Psoas muscle (tissue), 8 donors: ENCODE measurements at places on chromosomes 2 and 18. TPM values are rescaled to one million over a fixed set of nuclear protein-coding genes. Genes with fewer than 3 reads are reported as not detected.
A peak's percentile ranks its signal among the peaks of the same experiment; 100 is the strongest.

DNA sequence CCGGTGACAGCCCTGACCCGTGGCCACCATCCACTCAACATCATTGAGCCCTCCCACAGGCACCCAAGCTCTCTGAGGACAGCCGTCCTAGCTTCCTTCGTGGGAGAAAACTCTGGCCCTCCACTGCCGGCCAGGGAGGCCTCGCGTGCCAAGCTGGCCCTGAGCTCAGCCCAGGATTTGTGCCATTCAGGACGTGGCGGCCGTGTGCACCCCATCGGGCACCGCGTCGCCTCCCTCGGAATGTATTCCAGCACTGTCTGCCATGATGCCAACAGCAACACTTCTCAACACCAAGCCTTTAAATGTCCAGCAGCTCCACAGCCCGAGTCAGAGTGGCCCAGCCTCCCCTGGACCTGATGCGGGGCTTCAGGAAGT, 35.7 kb downstream of the ZNF516 start:
- DNase-seq = no peak
- H3K27me3 ChIP-seq = no peaks in the 10 kb centered on the region
- peak overlapping the region; percentile 49 for H3K4me3 ChIP-seq
- H3K36me3 ChIP-seq = no peaks in the 10 kb centered on the region
- peak overlapping the region; percentile 90 for H3K27ac ChIP-seq
- H3K4me1 ChIP-seq = peaks cover 52% of the 10 kb centered on the region

DNA sequence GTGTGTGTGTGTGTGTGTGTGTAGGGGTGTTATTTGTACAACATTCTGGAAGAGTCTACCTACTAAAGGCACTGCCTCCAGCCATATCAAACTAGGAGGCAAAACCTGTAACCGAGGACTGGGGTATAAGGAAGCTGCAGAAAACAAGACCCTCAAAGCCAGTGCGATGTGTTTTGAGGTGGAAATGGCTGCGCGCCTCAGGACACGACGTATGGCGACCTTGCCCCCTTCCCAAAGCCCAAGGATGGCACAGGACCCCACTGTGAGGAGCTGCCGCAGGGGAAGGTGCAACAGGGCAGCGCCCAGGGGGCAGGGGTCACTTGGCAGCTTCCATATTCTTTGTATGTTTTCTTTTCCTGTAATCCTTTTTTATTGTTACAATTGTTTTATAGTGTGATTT, 59.8 kb downstream of the CENPO start:
- H3K4me3 ChIP-seq = no peak overlapping the region
- no peaks in the 10 kb centered on the region for H3K4me1 ChIP-seq
- no peaks in the 10 kb centered on the region for H3K27me3 ChIP-seq
- no peak overlapping the region for H3K27ac ChIP-seq

DNA sequence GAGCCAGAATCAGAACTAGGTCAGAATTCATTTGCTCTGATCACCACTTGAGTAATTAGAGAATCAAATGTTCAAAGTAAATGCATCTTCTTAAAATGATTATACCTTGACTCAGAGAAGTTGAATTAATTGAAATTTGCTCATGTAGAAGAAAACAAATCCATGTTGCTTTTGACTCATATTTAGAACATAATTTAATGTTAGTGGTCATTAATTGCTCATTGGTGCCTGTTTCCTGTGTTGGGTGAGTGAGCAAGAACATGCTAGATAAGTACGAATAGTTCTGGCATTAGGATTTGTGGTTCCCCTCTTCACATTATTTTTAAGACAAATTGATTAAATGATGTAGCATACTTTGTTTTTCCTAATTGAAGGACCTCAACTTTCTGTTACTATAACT, 19.0 kb downstream of the ACVR2A start:
- no peaks in the 10 kb centered on the region for H3K27me3 ChIP-seq
- no peak for DNase-seq
- peaks cover 52% of the 10 kb centered on the region for H3K4me1 ChIP-seq
- H3K4me3 ChIP-seq = no peak overlapping the region

GRCh38 chr18:30971338-30971956, 71.1 kb downstream of the DSC3 start:
- no peaks in the 10 kb centered on the region for H3K27me3 ChIP-seq
- H3K27ac ChIP-seq = no peak overlapping the region
- no peak overlapping the region for H3K4me3 ChIP-seq
- H3K4me1 ChIP-seq = no peaks in the 10 kb centered on the region
- no peak for DNase-seq

GRCh38 chr2:15158532-15158931, 402.6 kb downstream of the NBAS start:
- no peak for DNase-seq
- no peak overlapping the region for H3K27ac ChIP-seq
- no peaks in the 10 kb centered on the region for H3K27me3 ChIP-seq
- no peaks in the 10 kb centered on the region for H3K36me3 ChIP-seq
- H3K4me3 ChIP-seq = no peak overlapping the region
- H3K4me1 ChIP-seq = no peaks in the 10 kb centered on the region

DNA sequence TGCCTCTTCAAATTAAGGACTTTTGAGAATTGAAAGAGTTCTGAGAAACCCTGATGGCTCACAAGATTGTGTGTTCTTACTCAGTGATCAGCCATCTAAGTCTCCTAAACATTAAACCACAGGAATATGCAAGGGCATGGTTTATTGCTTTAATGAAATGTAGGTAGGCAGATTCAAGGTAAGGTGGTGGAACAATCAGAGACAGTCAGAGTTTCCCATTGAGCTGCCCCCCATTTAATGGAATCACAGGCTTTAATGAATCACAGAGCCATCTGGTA, 107.8 kb upstream of the LRATD1 start:
- H3K36me3 ChIP-seq = no peaks in the 10 kb centered on the region
- H3K27me3 ChIP-seq = no peaks in the 10 kb centered on the region
- no peak overlapping the region for H3K4me3 ChIP-seq
- no peak for DNase-seq
- no peak overlapping the region for H3K27ac ChIP-seq

Gene CPS1
- 1.5 TPM for total RNA-seq

DNA sequence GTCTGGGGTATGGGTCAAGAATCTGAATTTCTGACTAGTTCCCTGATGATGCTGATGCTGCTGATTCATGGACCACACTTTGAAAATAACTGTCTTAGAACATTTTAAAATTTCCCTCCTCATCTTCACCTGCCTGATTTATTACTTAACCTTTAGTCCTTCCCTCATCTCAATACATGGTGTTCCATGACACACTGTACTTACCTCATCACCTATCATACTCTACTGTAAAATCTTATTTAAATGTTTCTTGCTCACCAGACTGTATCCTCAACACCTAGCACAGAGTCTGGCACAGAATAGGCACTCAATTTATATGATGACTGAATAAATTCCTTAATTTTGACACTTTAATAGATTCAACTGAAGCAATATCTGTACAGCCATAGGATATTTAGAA, 95.7 kb downstream of the FAM161A start:
- H3K4me3 ChIP-seq = no peak overlapping the region
- H3K4me1 ChIP-seq = peaks cover 12% of the 10 kb centered on the region
- no peaks in the 10 kb centered on the region for H3K27me3 ChIP-seq
- no peak for DNase-seq

DNA sequence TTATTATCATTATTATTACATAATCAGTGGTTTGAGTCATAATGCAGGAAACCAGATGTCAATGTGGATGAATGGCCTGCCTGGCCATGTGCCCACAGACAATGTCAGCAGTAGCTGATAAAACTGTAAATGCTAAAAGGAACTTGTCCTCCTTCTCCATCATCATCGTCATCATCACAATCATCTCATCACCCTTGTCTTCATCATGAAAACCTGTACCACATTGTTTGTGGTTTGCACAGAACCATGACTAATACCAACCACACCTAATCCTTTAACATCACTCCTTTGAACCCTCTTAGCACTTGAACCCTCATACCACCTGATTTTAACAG, 96.0 kb downstream of the HNMT start:
- H3K4me1 ChIP-seq = no peaks in the 10 kb centered on the region
- no peaks in the 10 kb centered on the region for H3K36me3 ChIP-seq
- peak; percentile 73 for DNase-seq

GRCh38 chr18:44033144-44033701, 647.5 kb upstream of the SETBP1 start:
- no peak overlapping the region for H3K27ac ChIP-seq
- no peaks in the 10 kb centered on the region for H3K4me1 ChIP-seq
- H3K27me3 ChIP-seq = no peaks in the 10 kb centered on the region
- DNase-seq = no peak
- no peaks in the 10 kb centered on the region for H3K36me3 ChIP-seq

DNA sequence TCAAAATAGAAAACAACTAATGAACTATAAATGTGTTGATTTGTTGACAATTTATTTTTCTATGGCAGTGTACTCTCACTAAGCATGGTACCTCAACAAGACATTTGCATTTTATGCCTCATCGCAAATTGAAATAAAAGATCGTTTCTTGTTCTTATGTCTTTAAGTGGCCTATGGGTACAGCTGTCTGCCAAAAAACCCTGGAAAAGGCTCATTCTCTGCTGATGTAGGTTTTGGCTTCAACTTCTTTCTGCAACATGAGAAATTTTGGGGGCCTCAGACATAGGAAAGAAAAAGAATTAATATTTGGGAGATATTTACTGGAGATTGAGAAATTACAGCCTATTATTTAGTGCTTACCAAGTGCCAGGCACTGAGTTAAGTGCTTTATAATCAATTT, 205.1 kb upstream of the DPP10 start:
- no peak for DNase-seq
- no peaks in the 10 kb centered on the region for H3K27me3 ChIP-seq
- H3K4me1 ChIP-seq = no peaks in the 10 kb centered on the region
- no peaks in the 10 kb centered on the region for H3K36me3 ChIP-seq

DNA sequence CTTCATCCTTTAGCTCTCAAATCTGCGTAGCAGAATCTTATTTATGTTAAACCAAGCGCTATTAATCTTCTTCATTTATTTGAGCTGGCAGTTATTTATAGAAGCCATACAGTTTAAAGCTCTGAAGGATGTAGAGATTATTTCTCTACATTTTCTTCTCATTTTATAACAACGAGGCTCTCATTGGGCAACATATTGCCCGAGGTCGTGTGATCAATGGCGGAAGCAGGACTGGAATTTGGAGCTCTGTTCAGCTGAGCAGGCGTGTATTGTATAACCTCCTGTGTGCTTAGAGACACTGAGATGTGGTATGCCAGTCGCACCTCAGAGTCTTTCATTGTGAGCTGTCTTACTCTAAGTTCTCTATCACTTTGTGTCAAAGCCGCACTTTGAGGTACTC, 17.5 kb upstream of the DRC1 start:
- H3K4me1 ChIP-seq = no peaks in the 10 kb centered on the region
- H3K4me3 ChIP-seq = no peak overlapping the region
- no peak overlapping the region for H3K27ac ChIP-seq
- DNase-seq = no peak

Gene PXDN
- 12.8 TPM for total RNA-seq

DNA sequence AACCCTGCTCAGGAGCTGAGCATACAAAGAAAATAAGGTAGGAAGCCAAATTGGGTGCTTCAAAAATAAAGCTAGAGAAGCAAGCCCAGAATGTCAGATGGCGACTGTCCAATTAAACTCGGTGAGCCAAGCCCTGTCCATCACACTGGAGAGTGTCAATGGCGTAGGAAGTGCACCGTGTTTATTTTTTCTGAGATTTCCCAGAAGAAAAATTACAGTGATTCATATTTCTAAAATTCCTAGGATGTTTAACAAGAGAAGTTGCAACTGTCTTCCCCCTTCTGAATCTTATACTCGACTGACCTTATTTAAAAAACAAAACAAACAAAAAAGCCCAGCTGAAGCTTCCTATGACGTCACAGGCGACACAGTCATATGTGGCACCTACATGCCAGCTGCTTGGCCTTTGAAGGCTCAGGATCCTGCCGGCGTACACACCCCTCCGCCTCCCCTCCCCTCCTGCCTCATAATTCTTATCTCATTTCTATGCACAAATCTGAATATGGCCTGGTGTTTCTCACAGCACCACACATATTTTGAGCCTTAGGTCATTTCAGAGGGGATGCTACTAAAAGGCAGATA, 60.8 kb downstream of the MBP start:
- no peaks in the 10 kb centered on the region for H3K36me3 ChIP-seq
- H3K27ac ChIP-seq = peak overlapping the region; percentile 54
- H3K27me3 ChIP-seq = no peaks in the 10 kb centered on the region
- DNase-seq = no peak
- peaks cover 60% of the 10 kb centered on the region for H3K4me1 ChIP-seq

Gene GPC1
- 180 TPM for total RNA-seq

Gene G6PC2
- total RNA-seq = not detected

Gene OBSL1
- 82.6 TPM for total RNA-seq

DNA sequence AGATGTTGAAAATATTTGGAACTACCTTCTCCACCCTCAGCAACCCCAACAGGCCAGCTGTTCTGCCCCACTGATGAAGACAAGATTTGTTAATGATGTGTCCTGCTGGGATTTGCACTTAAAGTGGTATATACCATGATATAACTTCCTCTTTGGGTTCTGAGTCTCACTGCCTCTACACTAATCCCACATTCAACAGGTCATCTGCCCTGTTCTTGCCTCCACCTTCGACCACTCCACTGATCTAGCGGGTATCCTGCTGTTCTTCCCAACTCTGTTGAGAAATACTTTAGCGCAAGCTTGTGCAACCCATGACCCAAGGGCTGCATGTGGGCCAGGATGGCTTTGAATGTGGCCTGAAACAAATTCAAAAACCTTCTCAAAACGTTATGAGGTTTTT, 72.7 kb downstream of the LRP1B start:
- no peak overlapping the region for H3K27ac ChIP-seq
- no peaks in the 10 kb centered on the region for H3K27me3 ChIP-seq
- no peak for DNase-seq
- H3K4me3 ChIP-seq = no peak overlapping the region

Gene ALPI
- total RNA-seq = not detected

DNA sequence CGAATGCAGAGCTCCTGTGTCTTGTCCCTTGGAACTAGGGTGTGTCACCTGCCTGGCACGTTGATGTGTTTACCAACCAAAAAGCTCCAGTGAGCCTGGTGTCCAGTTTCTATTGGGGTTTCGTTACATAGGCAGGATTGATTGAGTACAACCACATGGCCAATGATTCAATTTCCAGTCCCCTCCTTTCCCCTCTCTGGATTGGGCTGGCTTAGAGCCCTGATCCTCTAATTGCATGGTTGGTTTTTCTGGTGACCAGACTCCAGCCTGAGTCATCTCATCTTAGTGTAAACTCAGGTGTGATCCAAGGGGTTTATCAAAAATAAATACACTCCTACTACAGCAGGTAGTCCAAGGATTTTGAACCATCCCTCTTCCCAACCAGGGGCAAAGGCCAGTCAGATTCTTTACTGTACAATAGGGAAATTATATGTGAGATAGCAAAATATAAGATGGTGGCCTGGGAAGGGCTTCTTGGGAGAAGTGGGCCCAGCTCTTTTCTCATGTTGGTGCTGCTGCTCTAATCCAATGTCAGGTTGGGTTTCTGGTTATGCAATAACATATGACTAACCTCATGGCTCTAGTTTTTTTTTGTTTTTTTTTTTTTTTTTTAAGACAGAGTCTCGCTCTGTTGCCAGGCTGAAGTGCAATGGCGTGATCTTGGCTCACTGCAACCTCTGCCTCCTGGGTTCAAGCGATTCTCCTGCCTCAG, 64.7 kb upstream of the MGAT5 start:
- DNase-seq = no peak
- no peak overlapping the region for H3K4me3 ChIP-seq
- peaks cover 3% of the 10 kb centered on the region for H3K4me1 ChIP-seq
- H3K27me3 ChIP-seq = no peaks in the 10 kb centered on the region
- no peak overlapping the region for H3K27ac ChIP-seq
- no peaks in the 10 kb centered on the region for H3K36me3 ChIP-seq

Gene CHST9
- not detected for total RNA-seq

GRCh38 chr2:169715379-169716237, 18.0 kb upstream of the KLHL23 start:
- H3K36me3 ChIP-seq = no peaks in the 10 kb centered on the region
- no peak overlapping the region for H3K27ac ChIP-seq
- DNase-seq = no peak
- peaks cover 12% of the 10 kb centered on the region for H3K4me1 ChIP-seq
- peak overlapping the region; percentile 30 for H3K4me3 ChIP-seq
